Bronchial epithelial cell (primary cell): ENCODE measurements at places on chromosomes 13 and 19. TPM values are rescaled to one million over a fixed set of nuclear protein-coding genes. Genes with fewer than 3 reads are reported as not detected.

DNA sequence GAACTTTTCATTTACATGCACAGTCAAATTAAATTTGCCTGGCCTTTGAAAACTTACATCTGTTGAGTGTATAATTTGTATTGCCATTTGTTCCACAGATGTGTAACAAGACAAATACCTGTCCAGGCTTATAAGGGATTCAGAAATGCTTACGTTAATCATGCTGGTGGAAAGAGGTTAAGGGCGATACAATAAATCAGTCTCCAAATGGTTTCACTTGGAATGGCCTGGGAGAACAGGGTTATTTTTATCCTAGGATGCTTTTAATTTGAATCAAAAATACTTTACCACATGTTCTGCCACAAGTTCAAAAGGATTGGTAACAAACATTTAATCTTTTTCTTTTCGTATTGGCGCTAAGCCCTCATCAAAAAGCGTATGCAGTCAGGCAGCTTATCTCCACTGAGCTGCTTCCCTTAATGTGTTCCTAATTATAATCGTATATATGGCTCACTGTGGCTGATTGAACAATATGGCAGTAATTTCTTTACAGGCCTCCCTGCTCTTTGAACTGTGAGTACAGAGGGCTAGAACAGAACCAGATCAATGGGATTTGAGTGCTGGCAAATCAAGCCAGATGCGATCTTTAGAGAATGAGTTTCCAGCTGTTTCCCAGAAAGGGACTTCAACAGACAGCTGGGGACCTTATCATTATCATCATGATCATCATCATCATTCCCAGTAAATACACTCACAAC, 425.7 kb downstream of the SPRY2 start:
- no peak for DNase-seq

TJP3 gene
- total RNA-seq, result 2.1 and 5.0 TPM in 2 replicates

ZNF331 gene
- total RNA-seq, result 6.4 and 6.8 TPM in 2 replicates

- DNase-seq, result no peak
Observed at GRCh38 chr19:4360081-4360569, 16.8 kb downstream of the MPND start.

MBD3L3 gene
- total RNA-seq, result not detected in 2 replicates

DNA sequence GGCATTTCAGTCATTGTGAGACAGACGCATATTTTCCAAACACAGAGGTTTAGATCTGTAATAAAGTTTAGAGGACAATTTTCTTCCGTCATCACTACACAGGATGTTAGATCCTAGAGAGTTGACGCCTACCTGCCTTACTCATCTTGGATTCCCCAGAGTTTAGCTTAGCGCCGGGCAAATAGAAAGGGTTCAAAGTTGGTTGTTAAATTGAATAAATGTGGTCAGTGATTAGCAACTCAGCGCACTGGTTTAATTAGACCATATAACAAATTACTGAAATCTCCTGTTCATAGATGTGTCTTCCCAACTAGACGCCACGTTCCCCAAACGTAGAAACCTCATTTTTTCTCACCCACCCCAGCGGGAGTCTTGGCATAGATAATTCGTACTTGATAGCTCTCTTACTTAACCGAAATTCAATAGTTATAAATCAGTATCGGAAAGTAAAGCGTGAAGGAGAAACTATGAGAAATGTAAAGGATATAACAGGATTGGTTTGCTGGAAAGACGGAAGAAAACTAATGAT, 726 bp upstream of the UFM1 start:
- peak; percentile 78 for DNase-seq

PTPRH gene
- total RNA-seq, result 3.9 and 7.4 TPM in 2 replicates

DPF1 gene
- 0.13 TPM in 1 of 2 replicates, not detected in the other for total RNA-seq

DNA sequence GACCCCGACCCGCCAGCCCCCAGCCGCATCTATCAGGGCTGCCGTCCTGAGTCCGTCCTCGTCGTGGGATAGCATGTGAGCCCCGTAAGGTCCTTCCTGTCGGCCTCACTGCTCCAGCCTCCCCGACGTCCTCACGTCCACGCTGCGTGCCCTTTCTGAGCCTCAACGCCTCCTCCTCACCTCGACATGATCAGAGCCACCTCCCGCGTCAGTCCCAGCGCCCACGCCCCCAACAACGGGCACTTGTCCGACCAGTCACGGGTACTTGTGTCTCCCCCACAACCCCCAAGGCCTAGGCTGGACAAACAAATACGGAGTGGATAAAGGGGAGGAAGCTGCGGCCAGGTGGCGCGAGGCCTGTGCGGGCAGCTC, 665 bp downstream of the ZNF497 start:
- DNase-seq, result no peak

DNA sequence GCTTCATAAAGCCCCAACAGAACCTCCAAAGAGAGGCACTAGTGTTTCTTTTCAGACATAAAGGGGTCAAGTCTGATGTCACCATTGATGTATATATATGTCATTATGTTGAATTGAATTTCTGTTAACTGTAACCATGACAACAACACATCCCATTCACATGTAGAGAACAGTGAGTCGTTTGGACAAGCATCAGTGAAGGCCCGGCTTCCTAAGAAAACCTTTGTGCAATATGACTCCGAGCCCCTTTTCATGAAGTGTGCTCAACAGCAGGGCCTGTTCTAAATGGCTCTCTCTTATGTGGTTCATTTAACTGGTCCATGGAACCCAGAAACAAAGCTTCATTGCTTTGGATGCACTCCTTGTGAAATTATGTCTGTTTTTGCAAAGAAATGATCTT, 67.2 kb upstream of the UBL3 start:
- DNase-seq, result no peak

DNA sequence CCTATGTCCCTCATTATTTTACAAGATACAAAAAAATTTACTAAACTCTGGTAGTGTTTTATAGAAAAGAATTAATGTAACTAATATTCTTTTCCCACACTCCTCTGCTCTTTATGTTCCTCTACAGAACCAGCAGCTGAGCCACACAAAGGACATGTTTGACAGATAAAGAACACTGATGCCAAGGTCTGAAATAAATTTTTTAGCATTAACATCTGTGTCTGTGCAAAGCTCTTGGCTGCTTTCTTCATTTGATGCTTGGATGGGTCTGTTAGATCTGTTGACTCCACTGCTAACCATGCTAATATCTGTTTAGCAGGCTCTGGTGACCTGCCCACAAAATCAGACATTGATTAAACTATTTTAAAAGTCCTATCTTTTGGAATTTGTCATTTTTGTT, 2363.8 kb downstream of the PCDH9 start:
- no peak for DNase-seq
